ENCODE measurements at places on chromosomes 5 and 9.

DNA sequence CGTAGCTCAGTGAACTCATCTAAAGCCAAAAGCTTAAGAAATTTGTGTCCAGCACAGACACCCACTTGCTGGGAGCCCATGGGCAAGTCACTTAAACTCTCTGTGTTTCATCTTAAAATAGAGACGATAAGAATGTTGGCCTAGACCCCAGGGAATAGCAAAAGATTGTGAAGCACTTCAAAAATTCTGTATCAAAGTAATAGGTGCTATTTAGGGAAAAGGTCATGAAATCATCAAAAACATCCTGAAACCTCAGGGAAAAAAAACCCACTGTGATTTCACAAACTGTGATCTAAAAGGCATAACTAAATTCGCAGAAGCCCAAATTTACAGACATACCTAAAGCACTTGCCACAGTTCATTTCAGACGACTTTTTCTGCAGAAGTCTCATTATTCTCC lies 278.3 kb downstream of the NR2F1-AS1 start:
- no peak for DNase-seq

GRCh38 chr5:173602423-173602822 lies 14.0 kb downstream of the BOD1 start:
- DNase-seq = peak; percentile 68

- no peak for DNase-seq
Measured at GRCh38 chr5:80198920-80199319, 56.9 kb downstream of the SERINC5 start.

DNA sequence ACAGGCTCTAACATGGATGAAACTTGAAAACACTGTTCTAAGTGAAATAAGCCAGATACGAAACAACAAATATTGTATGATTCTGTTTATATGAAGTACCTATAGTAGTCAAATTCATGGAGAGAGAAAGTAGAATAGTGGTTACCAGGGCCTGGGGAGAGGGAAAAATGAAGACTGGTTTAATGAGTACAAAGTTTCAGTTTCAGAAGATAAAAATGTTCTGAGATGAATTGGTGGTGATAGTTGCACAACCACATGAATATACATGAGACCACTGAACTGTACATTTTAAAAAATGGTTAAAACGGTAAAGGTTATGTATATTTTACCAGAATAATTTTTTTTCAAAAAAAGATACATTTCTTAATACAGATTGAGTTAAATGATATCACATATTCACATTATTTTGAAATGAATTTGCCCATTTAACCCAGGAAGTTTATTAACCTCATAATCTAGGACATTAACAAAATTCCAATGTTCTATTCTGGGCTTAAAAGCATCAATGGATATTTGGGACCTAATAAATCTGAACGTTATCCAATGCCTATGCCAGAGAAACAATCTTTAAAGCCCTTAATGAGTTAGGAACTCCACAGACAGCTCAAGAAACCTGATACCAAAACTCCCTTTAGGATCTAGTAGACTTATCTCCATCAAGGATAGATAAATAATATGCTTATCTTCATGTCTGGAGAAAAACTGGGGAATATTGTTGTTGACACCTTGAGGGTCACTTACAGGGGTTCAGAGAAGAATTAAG lies 521.3 kb downstream of the EFNA5 start:
- DNase-seq = no peak

GRCh38 chr5:89282554-89283510 lies 399.8 kb upstream of the MEF2C start:
- DNase-seq = peak; percentile 31

DNA sequence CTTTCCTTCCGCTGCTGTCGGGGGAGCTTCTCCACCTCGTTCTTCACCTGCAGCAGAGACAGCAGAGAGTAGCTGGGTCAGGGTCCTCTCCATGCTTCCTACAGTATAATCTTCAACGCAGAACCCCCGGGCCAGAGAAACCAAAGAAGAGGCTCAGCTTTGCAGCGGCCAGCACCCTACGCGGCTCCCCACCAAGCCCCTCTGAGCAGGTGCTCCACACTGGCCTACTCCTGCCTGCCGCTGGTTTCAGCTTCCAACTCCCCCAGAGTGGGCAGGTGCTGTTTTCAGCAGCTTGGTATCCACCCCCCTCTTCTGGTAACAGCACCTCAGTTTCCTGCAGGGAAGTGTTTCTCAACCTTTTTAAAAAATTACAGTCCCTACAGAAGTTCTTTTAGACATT lies 58.3 kb upstream of the FBXW11 start:
- no peak for DNase-seq

Data from AG20443 (cell line).